ENCODE measurements at places on chromosomes 3 and 15.

DNA sequence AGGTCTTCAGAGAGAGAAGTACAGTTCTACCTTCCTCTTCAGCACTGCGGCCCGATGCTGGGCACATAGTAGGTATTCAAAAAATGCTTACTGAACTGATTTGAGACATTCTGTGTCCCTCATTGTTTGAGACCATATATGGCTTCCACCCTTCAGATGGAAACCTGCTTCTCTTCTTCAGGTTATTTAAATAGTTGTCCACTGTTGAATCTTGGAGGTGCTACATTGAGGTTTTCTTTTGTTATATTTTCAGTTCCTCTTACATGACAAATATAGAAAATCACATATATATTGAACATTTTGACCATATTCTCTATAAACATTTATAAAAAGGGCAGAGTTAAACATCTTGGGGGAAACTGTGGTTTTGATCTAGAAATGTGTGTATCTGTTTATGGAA, 200.2 kb upstream of the LRRC3B start:
- DNase-seq: no peak

GRCh38 chr3:191100516-191100915, 98.5 kb upstream of the OSTN start:
- no peak for DNase-seq

DNA sequence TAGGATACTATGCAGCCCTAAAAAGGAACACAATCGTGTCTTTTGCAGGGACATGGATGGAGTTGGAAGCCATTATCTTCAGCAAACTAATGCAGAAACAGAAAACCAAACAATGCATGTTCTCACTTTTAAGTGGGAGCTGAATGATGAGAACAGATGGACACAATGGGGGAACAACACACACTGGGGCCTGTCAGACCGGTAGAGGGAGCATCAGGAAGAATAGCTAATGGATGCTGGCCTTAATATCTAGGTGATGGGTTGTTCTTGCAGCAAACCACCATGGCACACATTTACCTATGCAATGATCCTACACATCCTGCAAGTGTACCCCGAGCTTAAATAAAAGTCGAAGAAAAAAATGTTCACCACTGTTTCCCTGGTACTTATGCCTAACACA, 17.5 kb downstream of the SENP7 start:
- no peak for DNase-seq

DNA sequence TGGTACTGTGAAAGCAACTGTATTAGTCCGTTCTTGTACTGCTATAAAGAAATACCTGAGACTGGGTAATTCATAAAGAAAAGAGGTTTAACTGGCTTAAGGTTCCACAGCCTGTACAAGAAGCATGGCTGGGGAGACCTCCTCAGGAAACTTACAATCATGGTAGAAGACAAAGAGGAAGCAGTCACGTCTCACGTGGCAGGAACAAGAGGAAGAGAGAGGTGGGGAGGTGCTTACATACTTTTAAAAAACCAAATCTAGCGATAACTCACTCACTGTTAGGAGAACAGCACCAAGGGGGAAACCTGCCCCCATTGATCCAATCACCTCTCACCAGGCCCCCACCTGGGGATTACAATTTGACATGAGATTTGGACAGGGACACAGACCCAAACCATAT, 48.9 kb downstream of the IQGAP1 start:
- no peak for DNase-seq

- DNase-seq: no peak
Observed at GRCh38 chr15:43975770-43976169, 149.0 kb downstream of the WDR76 start.

DNA sequence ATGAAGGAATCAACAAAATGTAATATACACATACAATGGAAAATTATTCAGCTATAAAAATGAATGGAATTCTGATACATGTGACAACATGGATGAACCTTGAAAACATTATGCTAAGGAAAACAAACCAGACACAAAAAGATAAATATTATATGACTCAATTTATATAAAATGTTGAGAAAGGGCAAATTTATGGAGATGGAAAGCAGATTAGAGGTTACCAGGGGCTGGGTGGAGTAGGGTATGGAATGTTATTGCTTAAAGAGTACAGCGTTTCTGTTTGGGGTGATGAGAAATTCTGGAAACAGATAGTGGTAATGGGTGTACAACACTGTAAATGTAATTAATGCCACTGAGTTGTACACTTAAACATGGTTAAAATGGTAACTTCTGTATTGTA, 50.9 kb downstream of the EMC4 start:
- DNase-seq: no peak

DNA sequence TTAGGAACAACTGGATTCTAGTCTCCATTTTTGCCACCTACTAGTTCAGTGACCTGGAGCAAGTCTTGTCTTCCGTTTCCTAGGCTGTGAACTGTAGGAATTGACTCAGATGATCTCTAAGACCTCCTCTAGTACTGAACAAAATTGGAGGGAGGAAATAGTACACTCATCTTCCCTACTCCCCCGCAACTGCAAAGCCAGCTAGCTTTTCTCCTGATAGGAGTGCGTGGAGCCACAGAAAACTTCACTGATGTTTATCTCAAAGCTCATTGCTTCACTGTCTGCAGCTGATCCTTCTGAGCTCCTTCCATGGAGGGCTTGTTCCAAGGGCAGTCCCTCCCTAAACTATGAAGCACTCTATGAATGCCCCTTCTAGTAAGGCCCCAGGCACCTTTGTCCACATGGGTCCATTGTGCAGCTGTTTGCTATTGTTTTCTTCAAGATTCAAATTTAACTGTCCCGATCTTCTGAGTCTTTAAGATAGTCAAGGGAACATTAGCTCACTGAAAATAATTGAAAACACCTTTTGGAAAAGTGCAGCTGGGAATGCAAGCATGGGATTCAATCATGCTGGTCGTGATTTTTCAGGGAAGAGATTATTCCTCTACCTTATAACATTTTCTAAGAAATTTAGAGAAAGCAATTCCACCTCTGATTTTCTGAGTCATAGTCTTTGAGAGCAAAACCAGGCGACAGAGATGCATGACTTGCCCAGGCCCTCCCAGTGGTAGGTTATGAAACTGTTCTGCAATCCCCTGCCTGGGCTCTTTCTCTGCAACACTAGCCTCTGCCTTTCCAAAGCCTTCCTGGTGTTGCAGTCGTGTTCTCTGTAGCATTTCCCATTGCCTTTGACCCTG, 24.3 kb downstream of the FILIP1L start:
- no peak for DNase-seq

- DNase-seq: no peak
Observed at GRCh38 chr3:157064402-157064801, 95.5 kb downstream of the CCNL1 start.

DNA sequence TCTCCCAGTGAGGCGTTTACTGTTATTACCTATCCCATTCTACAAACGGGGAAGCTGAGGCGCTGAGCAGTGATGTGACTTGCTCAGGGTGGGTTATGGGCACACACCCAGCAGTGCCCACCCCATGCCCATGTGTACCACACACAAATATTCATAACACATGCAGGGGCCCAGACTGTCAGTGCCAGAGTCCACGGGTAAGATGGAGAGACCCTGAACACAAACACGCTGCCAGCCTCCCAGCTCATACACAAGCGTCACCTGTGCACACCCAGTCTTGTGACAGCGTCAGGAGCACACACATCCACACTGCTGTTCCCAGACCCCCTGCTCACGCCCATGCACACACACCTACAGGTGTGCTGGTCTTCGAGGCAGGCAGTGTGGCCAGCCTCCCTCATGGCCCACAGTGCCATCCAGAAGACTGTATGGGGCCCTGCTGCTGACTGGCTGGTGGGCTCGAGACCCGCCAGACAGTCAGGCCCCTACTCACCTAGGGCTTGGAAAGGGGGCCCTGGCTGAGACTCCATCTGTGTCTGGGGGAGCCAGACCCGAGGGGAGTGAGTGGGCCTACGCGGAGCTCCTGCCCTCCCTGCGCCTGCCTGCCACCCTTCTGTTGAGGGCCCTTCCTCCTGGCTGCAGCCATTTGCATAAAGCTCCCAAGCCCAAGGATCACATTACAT, 39.4 kb downstream of the DNAJB8 start:
- no peak for DNase-seq

DNA sequence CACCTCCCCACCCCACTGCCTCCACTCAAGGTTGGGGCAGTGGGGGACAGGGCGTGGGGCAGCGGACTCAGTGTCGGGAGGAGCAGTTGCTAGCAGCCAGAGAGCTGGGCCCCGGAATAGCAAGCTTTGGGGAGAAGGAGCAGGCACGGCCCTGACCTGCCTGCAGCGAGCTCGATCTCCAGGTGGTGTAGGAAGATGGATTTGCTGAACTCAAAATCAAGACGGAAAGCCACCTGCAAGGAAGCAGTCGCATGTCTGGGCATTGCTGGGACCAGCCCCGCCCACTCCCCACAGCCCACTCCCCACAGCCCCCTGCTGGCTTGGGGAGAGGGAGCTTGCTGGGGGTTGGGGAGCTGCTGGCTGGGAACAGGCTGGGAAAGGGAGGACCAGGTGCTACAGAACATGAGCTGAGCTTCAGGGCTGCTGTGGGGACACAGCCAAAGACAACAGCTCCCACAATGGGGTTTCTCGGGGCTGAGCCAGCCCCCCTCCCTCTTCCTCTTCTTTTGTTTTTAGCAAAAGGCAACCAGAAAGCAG, 38.0 kb downstream of the FEM1B start:
- DNase-seq: no peak

- DNase-seq: no peak
Observed at GRCh38 chr3:113953677-113954076, 5.9 kb downstream of the ZDHHC23 start.

DNA sequence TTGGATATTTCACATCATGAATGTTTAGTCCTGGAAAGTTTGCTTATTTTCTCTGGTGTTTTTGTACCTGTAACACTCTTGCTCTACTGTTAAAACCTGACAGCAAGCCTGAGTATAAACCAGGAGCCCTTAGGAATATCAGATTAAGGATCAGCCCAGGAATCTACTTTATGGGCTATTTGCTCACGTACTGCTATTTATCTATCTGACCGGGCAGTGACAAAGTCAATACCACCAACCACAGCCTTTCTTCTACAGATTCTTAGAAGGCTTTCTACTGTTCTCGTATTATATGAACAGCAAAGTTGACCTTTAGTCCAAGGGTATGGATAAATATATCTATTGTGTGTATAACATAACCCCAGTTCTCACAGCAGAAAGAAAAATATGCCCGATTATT, 521.2 kb downstream of the RBMS3 start:
- no peak for DNase-seq

- DNase-seq: no peak
Observed at GRCh38 chr3:49908373-49909199, 4.9 kb upstream of the MST1R start.

DNA sequence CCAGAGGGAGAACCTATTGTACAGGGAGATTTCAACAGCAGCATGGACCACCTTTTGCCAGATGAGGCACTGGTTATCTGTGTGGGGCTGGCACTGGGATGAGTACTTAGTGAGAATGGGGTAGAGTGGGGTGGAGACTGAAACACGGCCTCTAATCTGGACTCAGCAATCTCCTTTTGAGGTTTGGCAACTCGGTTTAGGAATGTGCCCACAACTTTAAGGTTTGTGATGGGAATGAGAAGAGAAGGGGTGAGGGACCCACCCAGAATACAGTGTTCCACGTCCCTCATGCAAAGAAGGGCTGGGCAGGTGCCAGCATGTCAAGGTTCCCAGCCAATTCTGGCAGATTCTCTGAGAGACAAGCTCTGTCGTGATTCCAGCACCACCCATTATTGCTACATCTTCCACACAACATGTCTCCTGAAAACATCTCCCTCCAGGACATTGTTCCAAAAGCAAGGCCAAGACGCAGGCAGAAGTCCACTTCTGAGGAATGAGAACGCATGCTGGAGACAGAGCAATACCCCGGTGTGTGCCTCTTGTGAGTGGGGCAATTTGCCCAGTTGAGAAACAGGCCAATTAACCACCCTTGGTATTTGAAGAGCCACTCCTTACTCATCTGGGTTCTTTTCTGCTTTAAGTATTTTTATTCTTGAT, 37.5 kb upstream of the CCR4 start:
- DNase-seq: peak; percentile 39

DNA sequence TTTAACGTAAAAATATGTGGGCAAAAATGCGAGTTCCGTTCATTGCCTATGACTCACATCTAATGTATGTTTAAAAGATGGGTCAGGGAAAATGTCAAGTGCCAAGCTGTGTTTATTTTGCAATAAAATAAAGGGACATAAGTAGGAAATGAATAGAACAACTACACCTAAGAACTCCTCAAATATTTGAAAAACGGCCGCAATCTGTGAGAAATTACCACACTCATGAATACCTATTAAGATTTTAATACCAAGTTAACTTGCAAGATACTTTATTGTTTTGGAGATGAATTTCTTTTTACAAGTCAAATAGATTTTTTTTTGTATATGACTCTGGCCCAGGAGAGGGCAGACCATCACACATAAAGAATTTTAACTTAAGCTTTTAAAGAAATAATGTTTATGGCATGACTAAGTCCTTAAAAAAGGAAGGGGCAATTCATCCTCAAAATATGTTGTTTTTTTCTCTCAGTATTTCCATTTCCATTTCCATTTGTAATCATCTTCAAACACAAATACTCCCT, 152.7 kb downstream of the SUCNR1 start:
- DNase-seq: peak; percentile 24

GRCh38 chr15:36682101-36682500, 102.7 kb downstream of the CDIN1 start:
- no peak for DNase-seq

DNA sequence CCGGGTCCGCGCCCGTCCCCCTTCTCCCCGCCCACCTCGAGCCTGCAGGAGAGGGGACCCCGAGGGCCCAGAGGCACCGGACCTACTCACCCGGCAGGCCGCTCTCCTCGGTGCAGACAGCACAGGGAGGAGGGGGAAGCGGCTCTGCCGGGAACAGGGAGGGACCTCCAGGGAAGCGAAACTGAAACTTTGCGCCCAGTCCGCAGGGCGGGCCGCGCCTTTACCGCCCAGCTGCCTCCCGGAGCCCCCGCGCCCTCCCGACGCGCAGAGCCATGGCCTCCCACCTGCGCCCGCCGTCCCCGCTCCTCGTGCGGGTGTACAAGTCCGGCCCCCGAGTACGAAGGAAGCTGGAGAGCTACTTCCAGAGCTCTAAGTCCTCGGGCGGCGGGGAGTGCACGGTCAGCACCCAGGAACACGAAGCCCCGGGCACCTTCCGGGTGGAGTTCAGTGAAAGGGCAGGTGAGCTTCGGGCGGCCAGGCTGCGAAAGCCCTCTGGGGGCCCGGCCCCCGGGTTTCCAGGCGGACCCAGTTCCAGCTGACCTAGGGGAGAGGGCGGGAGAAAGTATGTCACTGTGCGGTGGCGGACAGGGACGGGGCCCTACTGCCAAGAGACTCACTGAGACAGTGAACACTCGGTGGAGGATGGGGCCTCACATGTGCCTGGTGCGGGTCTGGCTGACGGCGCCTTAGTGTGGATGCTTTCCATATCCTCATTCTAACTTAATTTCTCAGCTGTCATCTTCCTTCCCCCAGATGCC, at the start of the genes DTX3L and PARP9:
DTX3L (plus strand) TSS at position 184 of the 758 bp plus-strand sequence; CDS start at position 273, 89 bp downstream.
PARP9 (minus strand) TSS at position 146 of the 758 bp plus-strand sequence. CDS start 4,680 bp downstream, outside the sequence.
- DNase-seq: peak; percentile 44

GRCh38 chr3:192825657-192826200, 91.9 kb downstream of the MB21D2 start:
- peak; percentile 41 for DNase-seq
